ENCODE measurements at places on chromosomes 5 and 9.
A peak's percentile ranks its signal among the peaks of the same experiment; 100 is the strongest.

GRCh38 chr9:91720751-91721705 is 229.0 kb downstream of the ROR2 start:
- no peak overlapping the region for H3K4me3 ChIP-seq
- no peak overlapping the region for H3K27ac ChIP-seq
- no peaks in the 10 kb centered on the region for H3K27me3 ChIP-seq
- DNase-seq = no peak
- no peaks in the 10 kb centered on the region for H3K4me1 ChIP-seq
- H3K36me3 ChIP-seq = no peaks in the 10 kb centered on the region

DNA sequence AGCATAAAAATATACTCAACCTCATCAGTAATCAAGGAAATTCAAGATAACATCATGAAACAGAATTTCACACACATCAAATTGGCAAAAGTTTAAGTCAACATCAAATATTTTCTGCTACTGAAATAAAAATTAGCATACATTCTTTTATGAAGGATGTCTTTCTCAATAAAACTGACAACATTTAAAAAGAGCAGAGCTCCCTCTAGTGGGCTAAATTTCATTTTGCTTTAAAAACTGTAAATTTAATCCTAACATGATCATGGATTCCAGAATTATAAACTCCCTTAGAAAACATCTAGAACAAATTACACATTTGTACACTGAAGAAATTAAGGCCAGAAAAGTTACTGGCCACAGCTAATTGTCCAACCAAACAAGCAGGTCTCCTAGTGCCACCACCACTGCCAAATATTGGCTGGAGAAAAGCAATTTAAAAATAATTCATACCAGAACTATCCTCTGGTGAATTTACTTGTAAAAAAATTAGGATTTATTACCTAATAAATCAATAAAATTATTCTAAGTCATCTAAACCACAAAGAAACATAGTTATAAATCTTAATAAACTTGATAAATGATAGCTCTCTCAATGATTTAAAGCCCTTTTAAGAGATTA is 31.2 kb downstream of the DEPDC1B start:
- no peaks in the 10 kb centered on the region for H3K27me3 ChIP-seq
- H3K27ac ChIP-seq = no peak overlapping the region
- no peak for DNase-seq
- no peak overlapping the region for H3K4me3 ChIP-seq

DNA sequence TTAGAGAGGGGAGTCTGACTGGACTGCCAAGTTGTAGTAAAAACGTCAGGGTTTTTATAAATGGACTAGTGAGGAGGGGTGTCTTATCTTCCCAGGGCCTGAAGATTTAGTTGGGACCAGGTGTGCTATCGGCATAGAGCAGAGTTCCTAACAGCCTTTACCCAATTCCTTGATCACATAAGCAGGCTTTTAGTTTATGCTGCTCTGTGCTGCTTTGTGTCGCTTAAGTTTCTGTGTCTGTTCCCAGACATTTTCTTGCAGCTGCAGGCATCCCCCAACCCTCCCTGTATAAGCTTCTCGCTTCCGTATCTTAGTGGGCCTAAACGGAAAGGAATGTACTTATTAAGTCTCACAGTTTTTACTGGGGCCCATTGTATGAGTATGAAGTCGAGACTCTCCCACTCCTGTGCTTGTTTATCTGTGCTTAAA is 2.6 kb upstream of the SMC5 start:
- no peaks in the 10 kb centered on the region for H3K36me3 ChIP-seq
- H3K4me1 ChIP-seq = peaks cover 30% of the 10 kb centered on the region
- peak overlapping the region; percentile 5 for H3K4me3 ChIP-seq
- H3K27ac ChIP-seq = peak overlapping the region; percentile 99

GRCh38 chr9:840343-840742 is 1.2 kb upstream of the DMRT1 start:
- no peaks in the 10 kb centered on the region for H3K36me3 ChIP-seq
- no peak overlapping the region for H3K4me3 ChIP-seq
- H3K27me3 ChIP-seq = peaks cover 35% of the 10 kb centered on the region
- no peaks in the 10 kb centered on the region for H3K4me1 ChIP-seq

GRCh38 chr5:169777159-169777558 is 140.1 kb downstream of the DOCK2 start:
- DNase-seq = no peak
- no peaks in the 10 kb centered on the region for H3K36me3 ChIP-seq
- H3K27me3 ChIP-seq = no peaks in the 10 kb centered on the region
- no peak overlapping the region for H3K27ac ChIP-seq
- no peaks in the 10 kb centered on the region for H3K4me1 ChIP-seq
- no peak overlapping the region for H3K4me3 ChIP-seq

GRCh38 chr5:148826053-148826738 is at the start of gene ADRB2:
TSS of gene ADRB2 (plus strand) at chr5:148826611. CDS start at chr5:148826832, 221 bp downstream.
- H3K27ac ChIP-seq = peak within 1 kb of the TSS; percentile 91
- peak; percentile 91 for DNase-seq
- H3K27me3 ChIP-seq = no peaks in the 10 kb centered on the region
- H3K4me3 ChIP-seq = peak within 1 kb of the TSS; percentile 40

DNA sequence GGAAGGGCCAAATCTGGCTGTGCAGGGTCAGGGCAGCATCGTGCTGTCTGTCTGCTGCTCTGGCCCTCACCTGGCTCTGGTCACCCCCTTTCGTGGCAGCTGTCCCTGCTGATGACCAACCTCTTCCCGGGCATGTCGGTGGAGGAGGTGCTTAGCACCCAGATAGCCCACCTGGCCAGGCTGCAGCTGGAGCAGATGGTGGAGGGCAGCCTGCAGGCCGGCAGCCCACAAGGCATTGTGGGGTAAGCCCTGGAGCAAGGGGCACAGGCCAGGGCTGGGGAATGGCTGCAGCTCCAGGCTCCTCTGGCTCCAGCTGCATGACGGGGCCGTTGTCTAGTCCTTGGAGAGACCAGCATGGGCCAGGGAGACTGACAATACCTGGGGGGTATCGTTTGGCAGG is 8.2 kb downstream of the TOR2A start:
- no peak for DNase-seq
- no peaks in the 10 kb centered on the region for H3K27me3 ChIP-seq
- H3K36me3 ChIP-seq = no peaks in the 10 kb centered on the region
- H3K4me1 ChIP-seq = no peaks in the 10 kb centered on the region
- no peak overlapping the region for H3K4me3 ChIP-seq

DNA sequence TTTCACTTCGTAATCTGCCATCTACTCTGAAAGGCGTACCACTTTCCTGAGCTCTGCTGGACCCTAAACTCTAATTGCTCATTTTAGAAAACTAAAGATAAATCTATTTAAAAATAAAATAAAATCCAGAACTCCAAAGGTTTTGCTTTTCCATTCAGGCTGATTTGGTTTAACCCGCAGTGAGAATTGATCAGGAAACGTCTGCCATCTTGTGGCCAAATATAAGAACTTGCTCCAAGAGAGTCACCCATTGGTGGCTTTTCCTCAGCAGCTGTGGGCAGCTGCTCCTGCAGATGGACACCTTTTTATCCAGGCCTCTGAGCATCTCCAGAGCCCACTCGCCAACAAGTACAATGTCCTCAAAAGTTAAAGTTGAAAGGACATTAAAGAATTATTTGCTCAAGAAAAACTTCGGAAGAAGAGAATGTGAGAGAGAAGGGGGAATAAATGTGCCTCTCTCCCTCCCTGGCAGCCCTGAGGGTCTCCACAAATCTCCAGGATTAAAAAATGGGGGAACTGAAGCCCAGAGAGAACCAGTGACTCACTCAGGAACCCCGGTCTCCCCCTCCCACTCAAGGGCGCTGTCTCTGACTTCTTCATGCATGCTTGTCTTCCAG is 4.1 kb downstream of the SAXO1 start:
- H3K27ac ChIP-seq = no peak overlapping the region
- no peak overlapping the region for H3K4me3 ChIP-seq
- no peaks in the 10 kb centered on the region for H3K27me3 ChIP-seq
- no peaks in the 10 kb centered on the region for H3K4me1 ChIP-seq
- H3K36me3 ChIP-seq = no peaks in the 10 kb centered on the region

DNA sequence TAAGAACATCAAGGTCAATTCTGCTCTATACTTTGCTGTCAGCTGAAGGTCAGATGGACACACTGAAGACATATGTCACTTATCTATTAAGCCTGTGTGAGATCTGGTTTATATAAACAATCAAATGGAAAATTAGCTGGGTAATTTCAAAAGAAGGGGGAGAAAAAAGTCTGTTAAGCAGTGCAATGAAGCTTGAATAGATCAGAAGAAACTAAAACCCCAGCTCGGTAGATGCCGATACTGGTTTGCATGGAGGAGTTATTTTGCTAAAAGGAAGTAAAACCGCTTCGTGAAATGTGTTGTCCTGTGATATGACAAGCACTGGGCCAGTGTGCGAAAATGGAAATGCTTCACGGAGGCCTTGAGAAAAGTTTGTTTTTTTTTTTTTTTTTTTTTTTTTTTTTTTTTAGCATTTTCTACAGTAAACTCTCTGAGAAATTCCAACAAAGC is 148.8 kb downstream of the MEF2C start:
- no peak overlapping the region for H3K27ac ChIP-seq
- no peaks in the 10 kb centered on the region for H3K27me3 ChIP-seq
- H3K4me3 ChIP-seq = no peak overlapping the region
- H3K36me3 ChIP-seq = no peaks in the 10 kb centered on the region

GRCh38 chr5:124932791-124933600 is 186.6 kb upstream of the ZNF608 start:
- H3K27me3 ChIP-seq = no peaks in the 10 kb centered on the region
- no peaks in the 10 kb centered on the region for H3K4me1 ChIP-seq
- DNase-seq = no peak
- no peaks in the 10 kb centered on the region for H3K36me3 ChIP-seq
- H3K27ac ChIP-seq = peak overlapping the region; percentile 22

All from pancreas (tissue), 10 donors.